Mucosa of gallbladder (tissue), 1 donor: ENCODE measurements at places on chromosomes 1 and 21. TPM values are rescaled to one million over a fixed set of nuclear protein-coding genes. Genes with fewer than 3 reads are reported as not detected.

- no peak for DNase-seq
Measured at GRCh38 chr21:14913638-14914037, 151.2 kb downstream of the NRIP1 start.

DNA sequence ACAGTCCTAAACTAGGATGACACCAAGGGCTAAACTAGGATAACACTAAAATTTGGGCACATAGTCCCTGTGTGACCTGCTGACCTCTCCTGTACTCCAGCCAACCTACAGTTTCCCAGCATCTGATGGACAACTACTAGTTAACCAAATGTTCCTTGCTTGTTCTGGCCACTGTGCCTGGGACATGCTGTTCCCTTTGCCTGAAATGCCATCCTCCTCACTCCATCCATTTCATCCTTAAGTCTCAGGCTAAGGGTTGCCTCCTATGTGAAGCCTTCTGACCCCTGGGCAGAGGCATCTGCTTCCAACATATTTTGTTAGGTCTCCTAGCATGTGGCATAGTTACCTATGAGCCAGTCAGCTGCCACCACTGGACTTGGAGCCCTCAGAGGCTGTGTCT is 204.9 kb upstream of the JUN start:
- DNase-seq: no peak

DNA sequence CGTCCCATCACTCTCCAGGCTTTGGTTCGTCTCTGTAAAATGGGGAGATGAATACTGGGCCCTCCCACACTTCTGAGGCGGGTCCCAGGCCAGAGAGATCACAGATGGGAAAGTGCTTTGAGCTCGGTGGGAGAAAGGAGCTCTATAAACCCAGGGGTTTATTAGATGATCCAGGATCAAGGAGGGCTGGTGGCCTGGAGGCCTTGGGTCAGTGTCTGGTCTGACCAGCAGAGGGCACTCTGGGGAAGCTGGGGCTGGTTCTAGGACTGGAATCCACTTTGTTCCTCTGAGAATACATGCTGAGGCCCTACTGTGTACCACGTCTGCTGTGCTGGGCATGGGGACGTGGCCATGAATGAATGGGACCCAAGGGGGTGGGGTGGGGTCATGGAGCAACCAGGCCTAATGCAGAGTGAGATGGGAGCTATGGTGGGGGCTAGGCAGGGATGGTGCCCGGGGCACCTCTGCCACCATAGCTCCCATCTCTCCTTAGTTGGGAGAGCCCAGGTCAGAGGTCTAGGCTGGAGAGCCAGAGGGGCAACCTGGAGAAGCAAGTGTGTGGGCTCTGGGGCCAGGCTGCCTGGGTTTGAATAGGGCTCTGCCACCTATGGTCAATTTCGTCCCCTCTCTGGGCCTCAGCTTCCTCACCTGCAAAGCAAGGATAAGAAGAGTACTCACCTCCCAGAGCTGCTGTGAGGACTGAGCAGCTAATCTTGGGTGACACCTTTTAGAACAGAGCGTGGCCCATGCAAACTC is 9.0 kb upstream of the FAM131C start:
- no peak for DNase-seq

GRCh38 chr1:45400049-45400448 is 59.8 kb upstream of the MUTYH start:
- no peak for DNase-seq

Gene CNR2
- 0.03 TPM for total RNA-seq

DNA sequence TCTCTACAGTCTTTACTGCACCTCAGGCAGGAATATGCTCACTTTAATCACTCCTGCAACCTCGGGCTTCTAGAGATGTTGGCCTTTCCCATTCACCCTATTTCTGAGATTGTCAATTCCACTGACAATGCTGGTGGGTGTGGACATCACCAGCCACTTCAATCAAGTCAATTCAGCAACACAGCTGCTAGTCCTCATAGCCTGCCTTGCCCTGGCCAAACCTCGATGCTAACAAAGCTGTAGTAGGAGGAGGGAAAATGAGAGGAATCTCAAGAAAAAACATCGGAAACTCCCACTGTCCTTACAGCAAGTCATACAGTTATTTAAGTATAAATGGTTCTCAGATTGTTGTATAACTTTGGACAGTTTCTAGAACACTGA is 155.0 kb downstream of the KCNH1 start:
- DNase-seq: no peak
